Uterine smooth muscle cell (primary cell): ENCODE measurements at places on chromosomes 3 and 15. TPM values are rescaled to one million over a fixed set of nuclear protein-coding genes. Genes with fewer than 3 reads are reported as not detected.

Gene EXD1
- total RNA-seq, result 0.11 TPM in 1 of 2 replicates, not detected in the other

Gene PTX3
- 186 and 777 TPM in 2 replicates for total RNA-seq

Gene TGM5
- not detected in 2 replicates for total RNA-seq

Gene KBTBD13
- total RNA-seq, result not detected in 2 replicates

Gene GRIP2
- 0.22 and 0.37 TPM in 2 replicates for total RNA-seq
